ENCODE measurements at places on chromosomes 12 and 14.

DNA sequence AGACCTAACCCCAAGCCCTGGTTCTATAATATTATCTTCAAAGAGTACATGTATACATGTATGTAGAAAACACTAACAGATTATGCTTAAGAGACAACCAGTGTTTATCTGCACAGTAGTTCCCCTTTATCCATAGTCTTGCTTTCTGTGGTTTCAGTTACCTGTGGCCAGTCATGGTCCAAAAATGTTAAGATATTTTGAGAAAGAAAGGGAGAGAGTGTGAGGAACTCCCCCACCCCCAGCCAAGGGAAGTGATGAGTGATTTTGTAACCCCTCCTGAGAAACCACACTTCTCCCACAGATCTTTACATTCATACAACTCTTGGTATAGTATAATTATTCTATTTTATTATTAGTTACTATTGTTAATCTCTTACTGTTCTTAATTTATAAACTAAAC is 77.3 kb upstream of the CNTN1 start:
- no peak for DNase-seq

- DNase-seq: no peak
These were observed 13.7 kb downstream of the TRMT61A start for GRCh38 chr14:103542605-103543088.

- DNase-seq: no peak
These were observed 450 bp downstream of the SINHCAF start for GRCh38 chr12:31325524-31325875.

GRCh38 chr12:91273560-91273959 is 90.9 kb upstream of the DCN start:
- no peak for DNase-seq

DNA sequence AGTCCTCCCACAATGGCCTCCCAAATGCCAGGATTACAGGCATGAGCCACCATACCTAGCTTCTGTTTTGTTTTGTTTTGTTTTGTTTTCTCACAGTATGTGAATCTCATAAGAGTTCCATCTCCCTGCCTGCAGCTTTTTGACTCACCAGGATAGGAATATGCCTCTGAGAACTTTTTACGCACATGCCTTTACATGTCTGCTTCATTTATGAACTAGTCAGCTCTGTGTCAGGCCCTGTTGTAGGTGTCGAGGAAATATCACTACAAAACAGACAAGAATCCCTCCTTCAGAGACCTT is 89.0 kb downstream of the BORCS5 start:
- DNase-seq: no peak

GRCh38 chr14:63493246-63493645 is 49.9 kb downstream of the PPP2R5E start:
- DNase-seq: no peak

- DNase-seq: no peak
These were observed 219.5 kb upstream of the TMEM132C start for GRCh38 chr12:128047266-128048060.

All from activated CD4-positive, CD25-positive, alpha-beta regulatory T cell treated with anti-CD3 and anti-CD28 coated beads, Interleukin-2, amount 50 U/mL, for 72 hours (primary cell).